ENCODE measurements at places on chromosomes 7 and 10. TPM values are rescaled to one million over a fixed set of nuclear protein-coding genes. Genes with fewer than 3 reads are reported as not detected.

DNA sequence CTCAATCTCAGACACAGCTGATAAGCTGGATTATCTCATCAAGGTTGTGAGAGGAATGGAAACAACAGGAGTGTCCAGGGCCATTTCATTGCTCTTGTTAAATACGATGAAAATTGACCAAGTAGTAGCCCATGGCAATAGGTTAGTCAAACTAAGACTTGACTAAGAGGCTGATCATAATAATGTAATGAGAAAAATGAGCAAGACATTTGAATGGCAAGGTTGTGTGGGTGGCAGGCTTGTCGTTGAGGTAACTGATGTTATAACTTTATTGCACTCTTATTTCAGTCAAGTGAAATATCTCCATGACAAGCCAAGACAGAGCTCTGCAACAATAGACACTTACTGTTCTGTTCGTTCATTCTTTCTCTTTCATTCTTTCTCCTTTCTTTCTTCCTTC lies 532.0 kb downstream of the GATA3 start:
- no peaks in the 10 kb centered on the region for H3K36me3 ChIP-seq
- H3K4me1 ChIP-seq, result no peaks in the 10 kb centered on the region
- no peak overlapping the region for H3K27ac ChIP-seq

DNA sequence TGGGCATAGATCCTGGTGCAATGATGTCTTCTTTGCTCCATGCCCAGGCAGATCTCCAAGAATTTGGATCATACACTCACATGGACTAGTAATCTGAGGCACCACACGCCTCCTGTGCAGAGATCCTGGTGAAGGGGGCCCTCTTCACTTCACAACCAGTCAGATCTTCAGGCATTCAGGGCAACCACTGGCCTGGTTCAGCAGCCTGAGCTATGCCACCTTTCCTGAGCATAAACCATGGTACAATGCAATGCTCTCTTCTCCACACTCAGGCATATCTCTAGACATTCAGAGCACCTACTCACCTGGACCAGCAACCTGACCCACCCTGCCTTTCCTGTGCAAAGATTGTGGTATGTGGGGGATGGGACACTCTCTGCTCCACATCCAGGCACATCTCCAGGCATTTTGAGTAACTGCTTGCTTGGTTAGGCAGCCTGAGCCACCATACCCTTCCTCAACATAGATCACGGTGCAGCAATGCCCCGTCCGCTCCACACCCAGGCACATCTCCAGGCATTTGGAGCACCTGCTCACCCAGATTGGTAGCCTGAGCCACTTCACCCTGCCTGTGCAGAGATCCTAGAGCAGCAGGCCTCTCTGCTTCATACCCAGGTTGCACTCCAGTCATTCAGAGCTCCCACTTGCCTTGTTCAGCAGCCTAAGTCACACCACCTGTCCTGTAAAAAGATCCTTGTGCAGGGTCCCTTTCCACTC lies 532.2 kb upstream of the STEAP1 start:
- no peaks in the 10 kb centered on the region for H3K36me3 ChIP-seq
- H3K4me1 ChIP-seq, result no peaks in the 10 kb centered on the region
- no peak for DNase-seq
- H3K27ac ChIP-seq, result no peak overlapping the region

DNA sequence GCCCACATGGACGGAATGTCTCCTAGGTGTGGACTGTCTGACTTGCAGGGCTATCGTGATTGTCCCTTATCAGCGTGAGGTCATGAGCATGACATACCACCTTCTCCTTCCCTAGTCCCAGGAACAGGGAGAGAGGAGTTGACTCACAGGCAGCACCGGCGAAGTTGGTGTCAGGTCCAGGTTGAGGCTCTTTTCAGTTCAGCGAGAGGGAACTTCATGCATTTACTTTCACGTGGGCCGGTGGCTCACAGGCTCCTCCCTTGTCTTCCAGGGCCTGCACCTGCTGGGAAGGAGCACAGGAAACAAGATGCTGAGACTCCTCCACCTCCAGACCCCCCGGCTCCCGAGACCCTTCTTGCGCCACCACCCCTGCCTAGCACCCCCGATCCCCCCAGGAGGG lies 46.1 kb downstream of the PROSER2 start:
- no peak overlapping the region for H3K27ac ChIP-seq
- peaks cover 15% of the 10 kb centered on the region for H3K4me1 ChIP-seq
- no peak for DNase-seq
- no peak overlapping the region for H3K4me3 ChIP-seq
- H3K36me3 ChIP-seq, result no peaks in the 10 kb centered on the region

- no peak for DNase-seq
- no peaks in the 10 kb centered on the region for H3K36me3 ChIP-seq
- no peak overlapping the region for H3K4me3 ChIP-seq
- H3K27ac ChIP-seq, result no peak overlapping the region
These were observed 541.4 kb downstream of the SUGCT start for GRCh38 chr7:40676221-40676620.

DNA sequence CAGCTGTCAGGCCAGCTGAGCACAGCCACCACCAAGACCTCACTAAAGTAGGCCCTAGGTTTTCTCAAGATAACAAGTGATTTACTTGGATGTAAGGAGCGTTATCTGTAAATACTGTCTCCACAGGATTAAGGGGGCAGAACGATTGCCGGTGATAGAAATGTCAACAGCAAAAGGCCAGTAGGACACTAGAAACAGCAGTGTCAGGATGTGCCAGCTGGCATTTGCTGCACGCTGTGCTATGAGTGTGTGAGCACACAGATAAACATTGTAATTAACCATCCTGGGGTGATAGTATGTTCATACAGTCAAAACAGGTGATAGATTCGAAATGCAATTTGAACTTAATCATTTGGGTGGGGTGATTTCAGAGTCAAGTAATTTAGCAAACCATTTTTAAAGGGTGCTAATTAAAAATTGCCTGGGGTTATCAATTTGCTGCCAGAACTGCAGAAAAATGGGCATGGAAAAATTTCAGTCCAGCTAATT lies 36.3 kb upstream of the NOBOX start:
- no peak overlapping the region for H3K4me3 ChIP-seq
- no peaks in the 10 kb centered on the region for H3K36me3 ChIP-seq
- H3K27me3 ChIP-seq, result no peaks in the 10 kb centered on the region
- H3K27ac ChIP-seq, result no peak overlapping the region

DNA sequence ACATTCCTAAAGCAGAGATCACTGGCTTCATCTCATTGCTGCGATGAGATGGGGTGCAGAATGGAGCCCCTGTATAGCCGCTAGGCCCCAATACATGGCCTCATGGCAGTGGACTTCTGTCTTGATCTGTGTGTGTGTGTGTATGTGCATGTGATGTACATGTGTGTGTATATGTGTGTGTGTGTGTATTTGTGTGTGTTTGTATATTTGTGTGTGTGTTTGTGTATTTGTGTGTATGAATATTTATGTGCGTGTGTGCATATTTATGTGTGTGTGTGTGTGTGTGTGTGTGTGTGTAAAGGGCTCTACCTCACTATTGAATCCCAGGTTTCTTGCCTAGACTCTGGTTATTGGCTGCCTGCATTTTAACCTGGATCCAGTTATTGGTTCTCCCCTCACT lies 958.2 kb downstream of the GRID1 start:
- H3K36me3 ChIP-seq, result no peaks in the 10 kb centered on the region
- no peak for DNase-seq
- no peak overlapping the region for H3K27ac ChIP-seq
- no peaks in the 10 kb centered on the region for H3K4me1 ChIP-seq

DNA sequence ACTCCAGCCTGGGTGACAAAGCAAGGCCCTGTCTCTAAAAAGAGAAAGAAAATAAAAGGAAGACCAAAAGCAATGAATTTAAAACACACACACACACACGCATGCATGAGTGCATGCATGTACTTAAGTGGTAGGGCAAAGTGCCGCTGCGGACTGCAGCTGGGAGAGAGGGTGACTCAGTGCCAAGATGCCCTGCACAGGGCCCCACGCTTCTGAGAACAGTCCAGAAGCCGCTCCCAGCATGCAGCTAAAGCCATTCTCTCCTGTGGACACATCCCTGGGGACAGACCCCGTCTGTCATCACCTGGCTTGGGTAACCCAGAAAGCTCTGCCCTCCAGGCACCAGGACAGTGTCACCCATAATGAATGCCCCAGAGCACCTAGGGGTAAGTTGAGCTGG lies 61.0 kb upstream of the MYL10 start:
- H3K27me3 ChIP-seq, result peaks cover 2% of the 10 kb centered on the region
- H3K36me3 ChIP-seq, result no peaks in the 10 kb centered on the region
- no peak overlapping the region for H3K4me3 ChIP-seq
- H3K4me1 ChIP-seq, result peaks cover 20% of the 10 kb centered on the region
- H3K27ac ChIP-seq, result no peak overlapping the region

Gene PON1
- 0.31 TPM for total RNA-seq

Gene RP9
- total RNA-seq, result 24.2 TPM

Data from muscle of leg (tissue), 16 donors.